ENCODE measurements at places on chromosomes 1 and 21.

GRCh38 chr1:53305650-53306049 lies 22.2 kb downstream of the LRP8 start:
- DNase-seq: no peak

- DNase-seq: peak; percentile 34
These were observed 6.9 kb upstream of the DNAH14 start for GRCh38 chr1:224922404-224923164.

- DNase-seq: no peak
These were observed 33.0 kb downstream of the ZNF496 start for GRCh38 chr1:247298701-247299100.

DNA sequence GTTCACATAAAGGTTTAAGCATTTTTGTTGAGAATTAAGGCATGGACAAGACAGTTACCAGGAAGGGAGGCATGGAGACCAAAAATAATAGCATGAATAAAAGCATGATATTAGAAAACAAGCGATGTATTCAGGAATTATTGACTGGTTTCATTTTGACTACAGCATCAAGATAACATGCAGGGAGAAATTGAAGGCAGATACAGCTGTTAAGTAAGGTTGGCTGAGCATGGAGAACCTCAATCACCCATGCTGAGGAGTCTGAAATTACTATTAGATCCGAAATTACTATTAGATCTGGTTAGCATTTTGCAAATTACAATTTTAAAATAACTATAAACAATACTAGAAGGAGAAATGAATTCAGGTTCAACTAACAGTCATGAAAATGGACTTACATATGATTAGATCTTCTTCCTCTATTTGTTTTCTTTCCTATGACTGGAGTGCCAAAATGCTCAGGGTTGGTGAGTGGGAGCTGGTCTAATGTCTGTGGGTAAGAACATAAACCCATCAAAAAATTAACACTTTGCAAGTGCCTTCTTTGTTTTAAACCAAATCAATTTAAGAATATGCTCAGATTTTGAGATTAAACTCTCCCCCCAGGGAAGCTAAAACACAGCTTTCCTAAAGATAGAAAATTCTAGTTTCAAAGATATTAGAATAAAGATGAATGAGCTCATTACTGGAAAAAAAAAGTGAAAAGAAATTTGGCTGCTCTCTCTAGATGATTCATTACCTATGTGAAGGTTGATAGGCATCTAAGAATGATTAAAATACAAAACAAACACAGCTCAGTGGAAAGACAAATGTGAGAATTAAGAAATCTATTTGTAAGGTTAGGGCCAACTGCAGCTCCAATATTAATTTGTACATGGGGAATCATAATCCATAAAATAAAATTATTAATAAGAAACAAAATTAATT lies 81.7 kb downstream of the ARID4B start:
- no peak for DNase-seq

GRCh38 chr1:156709031-156709430 lies 3.6 kb upstream of the CRABP2 start:
- DNase-seq: no peak

DNA sequence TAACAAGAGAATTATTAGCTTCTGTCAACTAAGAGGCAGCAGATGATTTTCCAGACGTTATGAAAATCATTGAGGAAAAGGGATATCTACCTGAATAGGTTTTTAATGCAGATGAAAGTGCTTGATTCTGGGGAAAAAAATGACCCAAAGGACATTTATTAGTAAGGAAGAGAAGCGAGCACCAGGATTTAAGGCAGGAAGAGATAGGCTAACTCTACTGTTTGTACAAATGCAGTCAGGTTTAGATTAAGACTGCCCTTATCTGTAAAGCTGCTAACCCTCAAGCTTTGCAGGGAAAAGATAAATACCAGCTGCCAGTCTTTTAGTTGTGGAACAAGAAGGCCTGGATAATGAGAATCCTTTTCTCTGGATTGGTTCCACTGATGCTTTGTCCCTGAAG lies 33.0 kb upstream of the LRIG2 start:
- no peak for DNase-seq

GRCh38 chr1:190935925-190936324 lies 458.3 kb upstream of the BRINP3 start:
- DNase-seq: no peak

DNA sequence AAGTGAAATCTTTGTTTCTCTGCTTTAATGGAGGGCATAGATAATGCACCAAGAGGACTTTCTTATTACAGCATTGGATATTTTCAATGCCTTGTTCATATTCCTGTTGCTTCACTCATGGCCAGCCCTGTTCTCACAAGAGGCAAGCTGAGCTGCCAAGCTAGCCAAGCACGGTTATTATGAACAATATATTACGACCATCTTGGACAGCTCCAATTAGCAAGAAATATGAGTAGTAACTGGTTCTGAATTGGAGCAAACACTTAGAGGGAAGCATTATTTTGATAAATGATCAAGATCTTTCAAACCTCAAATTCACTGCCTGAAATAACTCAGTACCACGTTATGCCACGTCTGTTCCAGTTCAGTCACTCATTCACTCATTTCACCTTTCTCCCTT lies 159.8 kb downstream of the SETD4 start:
- DNase-seq: no peak

GRCh38 chr1:17998889-17999288 lies 108.7 kb upstream of the IGSF21 start:
- no peak for DNase-seq

- DNase-seq: no peak
These were observed 17.7 kb upstream of the PIK3R3 start for GRCh38 chr1:46150085-46150484.

GRCh38 chr1:168531615-168532345 lies 12.0 kb downstream of the XCL2 start:
- no peak for DNase-seq

DNA sequence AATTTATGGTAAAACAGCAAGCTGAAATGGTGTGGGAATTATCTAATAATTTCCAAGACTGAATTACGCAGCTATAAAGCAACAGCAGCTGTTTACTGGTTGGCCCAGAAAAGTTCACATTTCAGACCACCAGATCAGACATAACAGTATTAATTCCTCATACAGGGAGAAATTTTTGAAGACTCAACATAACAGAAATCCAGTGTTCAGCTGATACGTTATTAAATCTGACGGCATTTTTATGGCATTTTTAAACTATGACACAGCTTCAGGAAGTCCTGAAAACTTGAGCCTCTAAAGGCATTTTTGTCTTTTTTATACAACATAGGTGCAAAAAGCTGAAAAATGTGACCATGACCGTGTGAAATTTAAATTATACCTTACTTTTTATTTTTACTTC lies 91.2 kb downstream of the APP start:
- no peak for DNase-seq

DNA sequence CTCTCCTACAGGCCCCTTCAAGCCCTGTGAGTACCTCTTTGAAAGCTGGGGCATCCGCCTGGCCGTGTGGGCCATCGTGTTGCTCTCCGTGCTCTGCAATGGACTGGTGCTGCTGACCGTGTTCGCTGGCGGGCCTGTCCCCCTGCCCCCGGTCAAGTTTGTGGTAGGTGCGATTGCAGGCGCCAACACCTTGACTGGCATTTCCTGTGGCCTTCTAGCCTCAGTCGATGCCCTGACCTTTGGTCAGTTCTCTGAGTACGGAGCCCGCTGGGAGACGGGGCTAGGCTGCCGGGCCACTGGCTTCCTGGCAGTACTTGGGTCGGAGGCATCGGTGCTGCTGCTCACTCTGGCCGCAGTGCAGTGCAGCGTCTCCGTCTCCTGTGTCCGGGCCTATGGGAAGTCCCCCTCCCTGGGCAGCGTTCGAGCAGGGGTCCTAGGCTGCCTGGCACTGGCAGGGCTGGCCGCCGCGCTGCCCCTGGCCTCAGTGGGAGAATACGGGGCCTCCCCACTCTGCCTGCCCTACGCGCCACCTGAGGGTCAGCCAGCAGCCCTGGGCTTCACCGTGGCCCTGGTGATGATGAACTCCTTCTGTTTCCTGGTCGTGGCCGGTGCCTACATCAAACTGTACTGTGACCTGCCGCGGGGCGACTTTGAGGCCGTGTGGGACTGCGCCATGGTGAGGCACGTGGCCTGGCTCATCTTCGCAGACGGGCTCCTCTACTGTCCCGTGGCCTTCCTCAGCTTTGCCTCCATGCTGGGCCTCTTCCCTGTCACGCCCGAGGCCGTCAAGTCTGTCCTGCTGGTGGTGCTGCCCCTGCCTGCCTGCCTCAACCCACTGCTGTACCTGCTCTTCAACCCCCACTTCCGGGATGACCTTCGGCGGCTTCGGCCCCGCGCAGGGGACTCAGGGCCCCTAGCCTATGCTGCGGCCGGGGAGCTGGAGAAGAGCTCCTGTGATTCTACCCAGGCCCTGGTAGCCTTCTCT lies 23.5 kb downstream of the UBE2T start:
- DNase-seq: no peak

DNA sequence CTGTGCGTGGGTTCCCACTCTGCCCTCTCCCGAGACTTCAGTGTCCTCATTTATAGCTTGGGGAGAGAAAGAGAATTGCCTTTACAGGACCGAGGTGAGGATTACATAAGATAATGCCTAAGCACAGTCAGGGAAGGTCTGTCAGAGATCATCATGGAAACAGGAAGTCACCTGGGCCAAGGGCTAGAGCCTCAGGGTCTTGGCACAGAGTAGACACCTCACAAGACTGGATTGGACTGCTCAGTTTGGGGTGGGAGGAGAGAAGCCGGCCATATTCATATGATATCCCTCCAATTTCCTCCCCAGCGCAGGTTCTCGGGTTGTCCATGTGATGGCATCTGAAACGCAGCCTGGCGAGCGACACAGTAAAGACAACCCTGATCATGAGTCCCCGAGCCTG lies 3.8 kb downstream of the CNR2 start:
- DNase-seq: no peak

- DNase-seq: no peak
These were observed 59.1 kb downstream of the GORAB start for GRCh38 chr1:170590921-170591705.

All from midbrain (tissue), 1 donor.